ENCODE measurements at places on chromosomes 7 and 10.
A peak's percentile ranks its signal among the peaks of the same experiment; 100 is the strongest.

DNA sequence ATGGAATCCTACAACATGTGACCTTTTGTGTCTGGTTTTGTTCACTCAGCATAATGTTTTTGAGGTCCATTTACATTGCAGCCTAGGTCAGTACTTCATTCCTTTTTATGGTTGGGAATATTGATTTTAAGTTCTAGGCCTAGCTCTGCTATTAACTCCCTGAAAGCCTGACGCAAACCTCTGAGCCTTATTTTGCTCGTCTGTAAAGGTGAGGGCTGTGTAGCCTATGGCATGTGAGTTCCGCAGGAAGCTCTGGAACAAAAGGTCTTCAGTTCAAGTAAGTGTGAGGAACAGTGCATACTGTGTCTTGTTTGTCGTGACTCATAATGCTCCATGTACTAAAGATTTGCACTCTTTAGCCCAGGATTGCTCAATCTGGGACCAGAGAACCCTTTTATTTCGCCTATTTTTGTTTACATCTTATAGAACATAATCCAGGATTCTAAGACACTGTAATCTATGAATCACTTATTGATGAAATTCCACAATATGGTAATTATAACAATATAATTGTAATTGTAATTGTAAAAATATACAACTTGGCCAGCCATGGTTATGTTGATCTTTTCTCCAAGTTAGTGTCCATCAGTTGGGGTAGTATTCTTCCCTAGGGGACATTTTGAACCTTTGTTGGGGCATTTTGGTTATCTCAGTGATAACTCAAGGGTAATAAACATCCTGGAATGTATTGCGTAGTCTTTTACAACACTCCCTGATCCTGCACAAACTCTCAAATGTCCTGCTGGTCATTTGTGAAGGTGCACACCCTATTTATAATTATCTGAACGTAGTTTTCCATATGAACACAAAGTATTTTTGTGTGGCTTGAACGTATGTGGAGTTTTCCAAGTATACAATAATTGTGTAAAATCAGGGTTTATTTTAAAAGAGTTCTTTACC lies 184.7 kb downstream of the VTI1A start:
- DNase-seq, result no peak

DNA sequence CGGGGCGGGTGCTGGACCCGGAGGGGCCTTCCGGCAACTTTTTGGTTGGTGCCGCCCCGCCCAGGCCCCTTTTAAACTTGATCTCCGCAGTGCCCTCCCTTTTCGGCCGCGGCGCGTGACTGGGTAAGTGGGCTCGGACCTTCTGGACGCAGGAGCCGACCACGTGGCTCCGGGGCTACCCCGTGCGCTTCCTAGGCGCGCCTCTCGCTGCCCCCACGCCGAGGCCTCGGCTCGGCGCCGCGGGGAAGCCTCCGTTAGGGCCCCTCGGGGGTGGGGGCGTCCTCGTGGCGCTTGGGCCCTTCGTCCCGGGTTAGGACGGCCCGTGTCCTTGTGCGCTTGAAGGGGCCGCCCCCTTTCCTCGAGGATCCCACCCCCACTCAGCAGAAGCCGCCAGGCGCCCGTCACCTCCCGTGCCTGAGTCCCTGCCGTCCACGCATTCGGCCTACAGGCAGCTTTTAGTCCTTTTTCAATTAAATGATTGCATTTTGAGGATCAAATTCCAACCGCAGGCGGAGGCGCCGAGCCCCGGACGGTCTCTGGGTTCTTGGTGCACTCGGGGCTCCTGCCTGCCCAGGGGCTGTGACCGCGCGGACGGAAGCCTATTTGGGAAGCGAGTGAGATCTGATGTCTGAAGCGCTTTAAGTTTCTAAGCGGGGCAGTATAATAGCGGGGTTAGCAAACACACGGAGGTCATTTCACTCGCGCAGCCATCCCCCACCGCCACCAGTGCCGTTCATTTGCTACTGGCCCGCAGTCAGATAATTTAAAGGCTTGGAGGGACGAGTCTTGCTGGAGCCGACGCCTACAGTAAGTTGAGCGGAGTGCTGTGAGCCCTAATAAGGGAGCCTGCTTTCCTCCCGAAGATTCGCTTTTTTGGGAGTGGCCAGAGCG lies 31.8 kb upstream of the TOMM7 start:
- DNase-seq, result peak; percentile 53

- DNase-seq, result no peak
Measured at GRCh38 chr7:46603296-46603752, 682.3 kb upstream of the IGFBP3 start.

GRCh38 chr7:126501617-126502016 lies 751.1 kb downstream of the GRM8 start:
- no peak for DNase-seq

DNA sequence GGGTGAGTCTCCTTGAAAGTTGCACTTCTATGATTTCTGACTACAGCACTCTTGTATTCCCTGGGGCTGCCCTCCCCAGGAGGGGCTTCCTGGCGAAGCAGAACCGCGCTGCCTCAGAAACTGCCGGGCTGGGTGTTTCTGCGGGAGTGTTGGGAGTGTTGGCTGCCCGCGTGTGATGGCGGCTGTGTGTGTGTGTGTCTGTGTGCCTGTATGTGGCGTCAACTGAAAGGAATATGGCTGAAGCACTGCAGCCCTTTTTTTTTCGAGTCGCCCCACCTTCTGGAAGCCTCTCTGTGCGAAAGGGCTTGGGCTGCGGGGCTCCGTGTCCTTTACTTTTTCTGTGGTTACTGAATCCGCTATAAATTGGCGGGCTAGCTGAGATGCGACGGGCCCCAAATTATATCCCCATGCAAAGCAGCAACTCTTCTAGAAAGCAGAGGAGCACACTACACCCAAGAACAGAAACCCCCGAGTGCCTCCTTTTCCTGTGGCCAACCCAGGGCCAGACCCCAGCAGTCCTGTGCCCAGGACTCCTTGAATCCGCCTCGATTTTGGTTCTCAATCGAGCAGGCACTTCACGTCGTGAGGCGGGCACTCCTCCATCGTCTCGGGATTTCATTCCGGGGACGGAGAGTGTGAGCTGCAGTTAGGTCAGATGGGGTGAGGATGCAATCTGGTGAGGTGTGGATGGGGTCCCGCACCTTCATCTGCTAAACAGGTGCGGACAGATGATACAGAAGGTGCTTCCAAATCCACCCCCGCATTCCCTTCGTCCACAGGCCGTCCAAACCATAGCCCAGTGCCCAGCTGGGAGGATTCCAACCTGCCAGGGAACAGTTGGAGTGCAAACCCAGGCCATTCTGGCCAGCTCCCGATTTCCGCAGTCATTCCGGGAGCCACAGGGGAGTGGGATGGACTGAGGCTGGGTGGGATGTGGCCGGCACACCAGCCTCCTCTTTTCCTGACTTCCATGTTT lies 22.5 kb upstream of the ZNF273 start:
- no peak for DNase-seq

DNA sequence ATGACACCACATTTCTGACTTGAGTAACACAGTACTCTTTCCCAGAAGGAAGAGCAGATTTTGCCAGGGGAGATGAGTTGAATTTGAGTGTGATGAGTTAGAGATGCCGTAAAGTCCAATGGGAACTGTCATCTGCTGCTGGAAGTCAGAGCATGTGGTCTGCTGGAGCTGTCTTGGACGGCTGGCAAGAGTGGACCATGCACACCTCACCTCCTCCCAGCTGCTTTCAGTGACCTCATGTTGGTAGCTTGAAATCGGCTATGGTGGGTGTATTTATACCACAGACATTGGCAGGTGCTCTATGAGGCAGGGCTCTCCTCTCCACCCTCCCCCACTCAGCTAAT lies 82.3 kb downstream of the COL13A1 start:
- no peak for DNase-seq

DNA sequence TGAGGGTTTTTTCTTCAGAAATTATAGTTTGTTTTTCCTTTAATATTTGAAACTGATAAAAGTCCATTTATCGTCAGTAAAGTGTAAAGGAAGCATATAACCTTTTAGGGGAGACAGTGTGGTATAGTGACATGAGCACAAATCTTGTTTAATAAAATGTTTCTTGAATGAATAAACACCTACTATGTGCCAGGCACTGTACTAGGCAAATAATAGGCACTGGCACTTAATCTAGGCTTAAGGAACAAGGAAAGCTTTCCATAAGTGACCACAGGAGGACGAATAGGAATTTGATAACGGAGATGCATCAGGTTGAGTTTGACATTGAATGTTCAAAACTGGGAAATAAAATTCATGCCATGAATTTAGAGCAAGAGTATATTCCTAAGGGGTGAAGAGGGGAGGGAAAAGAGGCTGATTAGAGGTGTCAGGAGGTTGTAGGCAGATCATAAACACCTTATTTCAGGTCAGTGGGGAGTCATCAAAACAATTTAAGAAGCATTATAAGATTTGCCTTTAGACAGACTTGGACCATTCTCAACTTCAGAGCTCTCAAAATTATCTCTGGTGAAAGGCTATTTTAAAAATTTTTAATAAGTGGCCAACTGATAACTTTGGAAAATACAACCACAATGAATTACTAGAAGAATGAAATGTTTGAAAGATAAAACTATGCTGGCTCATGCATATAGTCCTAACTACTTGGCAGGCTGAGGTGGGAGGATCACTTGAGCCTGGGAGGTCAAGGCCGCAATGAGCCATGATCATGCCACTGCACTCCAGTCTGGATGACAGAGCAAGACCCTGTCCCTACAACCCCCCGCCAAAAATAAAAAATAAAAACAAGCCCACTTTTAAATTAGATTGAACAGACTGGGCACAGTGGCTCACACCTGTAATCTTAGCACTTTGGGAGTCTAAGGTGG lies 22.4 kb downstream of the RALA start:
- DNase-seq, result no peak

- DNase-seq, result peak; percentile 98
Measured at GRCh38 chr7:101321491-101322401, at the start of gene IFT22. TSS of gene IFT22 (minus strand) at chr7:101321812. CDS start at chr7:101321709, 103 bp downstream.

DNA sequence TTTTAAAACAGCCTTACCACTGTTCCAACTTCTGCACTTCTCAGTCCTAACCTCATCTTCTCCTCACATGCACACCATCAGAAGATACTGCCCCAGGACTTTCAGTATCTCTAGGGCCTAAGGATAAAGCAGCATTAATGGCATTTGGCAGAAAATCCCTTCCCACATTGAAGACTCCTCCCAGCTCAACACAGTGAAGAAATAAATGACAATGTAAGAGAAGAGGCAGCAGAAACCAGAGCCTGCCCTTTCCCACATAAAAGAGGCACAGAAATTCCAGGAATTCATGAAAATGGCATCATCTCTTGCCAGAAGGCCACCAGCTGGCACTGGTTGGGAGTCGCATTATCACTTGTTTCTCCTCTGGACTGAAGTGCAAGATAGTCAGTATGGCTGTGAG lies 3.7 kb downstream of the GCC1 start:
- DNase-seq, result no peak

DNA sequence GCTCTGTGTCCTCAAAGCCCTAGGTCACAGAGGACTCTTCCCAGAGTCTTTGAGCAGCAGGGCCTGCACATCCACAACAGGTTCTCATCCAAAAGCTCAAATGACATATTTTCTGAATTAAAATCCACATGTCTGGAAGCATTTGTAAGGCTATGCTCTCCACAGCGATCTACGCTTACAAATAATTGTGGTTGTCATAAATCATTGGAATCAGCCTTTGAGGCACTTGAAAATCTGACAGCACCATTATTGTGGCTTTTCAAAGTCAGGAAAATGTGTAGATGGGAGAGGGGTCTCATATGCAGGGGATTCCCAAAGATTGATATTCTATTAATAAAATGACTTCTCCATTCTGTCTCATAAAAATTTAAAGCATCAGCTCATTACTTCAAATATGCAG lies 16.3 kb downstream of the GPR26 start:
- no peak for DNase-seq

DNA sequence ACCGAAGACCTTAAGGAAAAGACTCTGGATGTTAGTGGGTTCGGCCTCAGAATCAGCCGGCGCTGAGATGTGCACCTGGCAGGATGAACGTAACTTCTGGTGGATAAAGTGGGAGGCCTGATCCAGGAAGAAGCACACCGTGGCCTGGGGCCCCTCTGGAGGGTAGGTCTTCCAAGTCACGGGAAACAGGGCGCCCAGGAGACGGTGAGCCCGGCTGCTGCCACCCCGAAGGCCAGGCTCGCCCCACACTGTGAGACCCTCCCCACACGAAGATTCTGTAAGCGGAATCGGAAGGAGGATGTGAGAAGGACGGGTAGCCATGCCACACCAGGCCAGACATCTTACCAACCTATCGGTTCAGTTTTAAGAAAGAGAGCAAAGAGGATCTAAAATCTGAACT lies 279.0 kb downstream of the DNAJB6 start:
- DNase-seq, result no peak

DNA sequence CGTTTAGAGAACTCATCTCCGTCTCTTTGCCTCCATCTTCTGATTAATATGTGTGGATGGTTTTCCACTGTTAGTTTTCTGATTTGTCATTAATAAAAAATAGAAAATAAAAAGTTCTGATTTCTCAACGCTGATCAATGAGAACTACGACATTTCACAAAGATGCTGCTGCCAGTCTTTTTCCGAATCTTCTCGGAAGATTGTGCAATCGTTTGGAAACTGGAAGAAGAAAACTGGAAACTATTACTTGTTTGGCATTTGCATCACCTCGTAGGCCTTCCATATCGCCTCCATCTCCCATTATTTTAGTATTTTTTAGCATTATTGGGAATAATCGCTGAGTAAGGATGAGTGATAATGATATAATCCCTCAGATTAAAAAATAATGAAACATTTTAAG lies 123.2 kb upstream of the KLF6 start:
- no peak for DNase-seq

DNA sequence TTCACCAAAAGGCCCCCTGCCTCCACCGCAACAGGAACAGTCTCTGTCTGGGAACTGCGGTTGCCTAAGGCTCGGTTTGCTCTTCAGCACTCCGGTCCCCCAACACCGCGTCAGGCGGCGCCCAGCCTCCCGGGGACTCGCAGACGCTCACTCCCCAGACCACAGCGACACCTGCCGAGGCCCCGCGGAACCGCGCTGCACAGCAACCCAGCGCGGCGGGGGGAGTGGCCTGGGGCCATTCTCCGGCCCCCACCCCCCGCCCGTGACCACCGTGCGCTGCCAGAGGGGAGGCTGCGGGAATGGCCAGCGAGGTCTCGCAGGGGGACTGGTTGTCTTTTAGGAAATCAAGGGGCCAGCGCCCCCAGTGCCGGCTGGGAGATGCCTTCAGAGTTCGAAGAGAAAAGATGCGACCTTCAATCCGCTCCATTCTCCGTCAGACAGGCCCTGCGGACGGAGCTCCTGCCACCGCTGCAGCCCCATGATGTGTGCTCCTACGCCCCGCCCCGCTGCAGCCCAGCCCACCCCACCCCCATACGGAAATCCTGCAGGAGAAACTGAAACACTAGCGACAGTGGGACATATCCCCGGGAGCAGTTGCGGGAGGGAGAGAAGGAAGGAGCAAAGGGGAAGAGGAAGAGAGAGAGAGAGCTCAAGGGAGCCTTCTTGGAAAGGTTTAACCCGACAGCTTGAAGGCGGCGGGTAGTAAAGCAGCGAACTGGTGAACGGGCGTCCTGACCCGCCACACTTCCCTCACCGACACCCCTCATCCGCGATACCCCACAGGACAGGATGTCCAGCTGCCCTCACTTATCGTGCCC lies 137.4 kb upstream of the CDCA7L start:
- peak; percentile 51 for DNase-seq

DNA sequence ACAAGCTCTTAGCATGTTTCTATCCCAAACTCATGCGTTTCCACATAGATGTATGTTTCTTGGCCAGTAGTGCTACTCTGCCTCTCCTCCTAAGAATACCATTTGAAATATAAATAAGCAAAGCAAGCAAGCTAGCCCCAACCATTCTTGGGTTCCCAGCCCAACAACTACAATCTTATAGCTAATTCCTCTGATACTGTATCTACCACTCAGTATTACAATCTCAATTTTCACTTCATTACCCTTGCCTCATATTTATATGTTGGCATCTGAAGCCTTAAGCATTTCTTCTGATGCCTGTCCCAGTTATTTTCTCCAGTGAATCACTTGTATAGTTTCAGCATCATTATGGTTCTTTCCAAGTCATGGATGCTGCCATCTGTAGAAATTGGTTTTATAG lies 181.1 kb downstream of the ST7 start:
- DNase-seq, result no peak

Data from trophoblast cell (in vitro differentiated cells and primary cell).